T-cell (primary cell): ENCODE measurements at places on chromosomes 12 and 14.

- no peak for DNase-seq
Measured at GRCh38 chr14:58243790-58244555, 670 bp upstream of the PSMA3 start.

DNA sequence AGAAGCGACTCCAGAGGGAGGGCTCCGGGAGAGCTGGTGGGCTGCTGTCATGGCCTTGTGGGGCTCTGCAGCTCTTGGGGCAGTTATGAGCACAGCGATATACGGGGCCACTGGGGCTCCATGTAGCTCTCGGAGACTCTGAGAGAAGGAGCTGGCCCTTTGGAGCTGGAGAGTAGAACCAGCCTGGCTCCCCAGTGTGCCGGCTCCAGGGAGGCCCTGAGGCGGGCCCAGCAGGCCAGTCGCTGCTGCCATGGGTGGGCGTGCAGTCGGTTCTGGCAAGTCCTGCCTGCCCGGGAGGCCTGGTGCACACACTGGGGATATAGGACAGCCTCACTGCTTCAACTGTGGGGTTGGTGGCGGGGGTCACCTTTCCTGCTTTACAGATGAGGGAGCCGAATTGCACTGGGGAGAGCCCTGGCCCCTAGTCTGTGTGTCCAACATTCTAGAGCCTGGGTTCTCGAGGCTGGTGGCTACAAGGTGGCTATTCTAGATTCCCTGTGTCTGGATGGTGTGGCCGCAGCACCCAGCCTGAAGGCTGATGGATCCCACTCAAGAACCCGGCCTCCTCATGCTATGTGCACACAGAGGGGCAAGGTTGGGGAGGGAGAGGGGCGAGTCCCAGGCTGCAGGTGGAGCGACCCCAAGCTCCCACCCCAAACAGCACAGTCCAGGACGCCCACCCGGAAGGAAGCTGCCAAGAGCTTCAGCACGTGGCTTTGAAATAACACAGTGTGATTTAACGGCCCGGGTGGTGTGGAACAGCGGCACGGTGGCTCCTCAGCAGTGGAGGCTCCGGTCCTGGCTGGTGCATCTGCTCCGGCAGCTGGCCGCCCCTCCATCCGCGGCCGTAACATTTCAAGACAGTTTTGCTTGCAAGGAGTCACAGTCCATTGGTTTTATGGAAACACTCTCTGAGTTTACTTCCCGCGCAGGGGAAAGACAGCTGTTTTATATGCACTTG lies 188.3 kb upstream of the C14orf180 start:
- peak; percentile 10 for DNase-seq

- DNase-seq, result no peak
Measured at GRCh38 chr14:35380794-35381193, 23.8 kb downstream of the NFKBIA start.

DNA sequence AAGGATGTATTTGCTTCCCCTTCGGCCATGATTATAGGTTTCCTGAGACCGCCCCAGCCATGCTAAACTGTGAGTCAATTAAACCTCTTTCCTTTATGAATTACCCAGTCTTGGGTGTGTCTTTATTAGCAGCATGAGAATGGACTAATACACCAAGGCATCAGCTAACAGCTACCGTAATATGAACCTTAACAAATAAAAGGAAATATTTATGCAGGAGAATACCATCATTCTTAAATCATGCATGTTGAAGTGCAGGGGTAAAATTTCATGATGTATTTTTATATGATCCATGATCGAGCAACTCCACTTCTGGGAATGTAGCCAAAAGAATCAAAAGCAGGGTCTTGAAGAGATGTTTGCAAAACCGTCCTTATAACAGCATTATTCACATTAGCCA lies 379.0 kb downstream of the NPAS3 start:
- no peak for DNase-seq

GRCh38 chr14:73655851-73656250 lies 11.1 kb downstream of the DNAL1 start:
- DNase-seq, result no peak

DNA sequence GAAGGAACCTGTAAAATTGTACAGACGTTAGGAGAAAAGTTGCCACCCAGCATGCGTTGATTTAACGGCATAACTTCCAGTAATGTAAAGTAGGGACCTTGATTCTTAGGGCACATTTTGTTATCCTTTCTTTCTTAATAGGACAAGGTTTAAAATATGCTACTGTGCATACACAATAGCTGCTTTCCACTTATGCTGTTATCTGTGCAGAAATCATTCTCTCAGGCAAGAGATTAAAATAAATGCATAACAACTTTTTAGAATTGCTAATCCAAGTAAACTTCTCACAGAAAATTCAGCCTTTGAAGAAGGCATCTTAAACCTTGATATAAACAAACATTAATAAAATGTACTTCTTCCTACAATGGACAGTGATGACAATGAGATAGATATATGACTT lies 16.0 kb upstream of the PTCSC3 start:
- DNase-seq, result no peak

DNA sequence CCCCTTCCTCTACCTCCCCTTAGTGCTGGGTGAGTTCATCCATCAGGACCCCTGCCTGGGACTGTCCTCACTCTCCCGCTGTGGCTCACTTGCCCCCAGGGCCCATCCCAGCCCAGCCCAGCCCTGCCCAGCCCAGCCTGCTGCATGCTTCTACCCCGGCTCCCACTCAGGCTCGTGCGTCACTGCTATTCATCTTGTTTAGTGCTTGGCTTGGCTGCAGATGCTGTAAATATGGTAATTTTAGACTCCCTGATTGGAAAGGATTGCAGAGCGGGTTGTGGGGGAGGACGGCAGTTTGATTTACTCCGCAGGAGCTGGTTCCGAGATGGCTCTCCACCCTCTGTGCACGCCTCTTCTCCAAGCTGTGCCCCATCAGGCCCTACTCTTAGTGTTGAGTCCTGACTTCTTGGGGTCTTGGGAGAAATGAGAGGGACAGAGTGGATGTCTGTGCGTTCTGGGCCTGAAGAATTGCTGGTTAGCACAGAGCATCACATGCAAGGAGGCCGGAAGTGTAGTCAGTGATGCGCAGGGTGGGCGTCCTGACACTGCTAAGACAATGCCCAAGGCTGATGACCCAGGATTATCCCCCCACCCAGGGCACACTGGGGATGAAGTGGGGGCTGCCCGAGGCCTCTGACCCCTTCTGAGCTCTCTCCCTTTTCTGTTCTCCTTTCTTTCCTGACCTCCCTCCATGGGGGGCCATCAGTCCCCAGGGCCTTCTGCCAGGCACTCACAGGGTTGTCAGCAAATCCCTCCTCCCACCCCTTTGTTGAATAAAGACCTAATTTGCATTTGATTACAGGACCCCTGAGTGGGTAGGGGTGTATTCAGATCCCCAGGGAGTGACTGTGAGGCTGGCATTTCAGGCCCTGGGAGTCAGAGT lies 244.4 kb downstream of the ZFP36L1 start:
- DNase-seq, result no peak

- DNase-seq, result no peak
Measured at GRCh38 chr12:4506870-4507269, 31.8 kb upstream of the RAD51AP1 start.

GRCh38 chr12:54054742-54055194 lies 1.1 kb downstream of the HOXC4 start:
- DNase-seq, result no peak

DNA sequence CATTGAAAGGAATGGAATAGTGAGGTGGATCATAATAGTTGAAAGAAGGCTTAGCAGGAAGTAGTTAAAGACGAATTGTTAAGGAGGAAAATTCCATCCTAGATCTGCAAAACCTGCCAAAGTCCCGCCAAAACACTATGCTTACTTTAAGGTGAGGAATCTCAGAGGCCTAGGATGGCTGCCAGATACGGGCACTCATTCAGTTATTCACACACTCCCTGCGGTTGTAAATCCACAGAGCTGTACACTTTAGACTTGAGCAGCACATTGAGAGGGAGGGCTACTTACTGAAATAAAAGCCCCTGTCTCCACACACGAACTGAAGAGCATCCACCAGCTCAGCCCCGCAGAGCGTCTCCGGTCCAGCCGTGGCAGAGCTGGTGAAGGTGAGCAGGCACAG lies 5.0 kb downstream of the IGF1 start:
- DNase-seq, result no peak

GRCh38 chr14:89265234-89265633 lies 151.8 kb downstream of the FOXN3 start:
- DNase-seq, result no peak

GRCh38 chr12:6336889-6337853 lies 4.7 kb downstream of the TNFRSF1A start:
- peak; percentile 44 for DNase-seq

- no peak for DNase-seq
Measured at GRCh38 chr14:31895646-31896045, 181.5 kb upstream of the ARHGAP5 start.

DNA sequence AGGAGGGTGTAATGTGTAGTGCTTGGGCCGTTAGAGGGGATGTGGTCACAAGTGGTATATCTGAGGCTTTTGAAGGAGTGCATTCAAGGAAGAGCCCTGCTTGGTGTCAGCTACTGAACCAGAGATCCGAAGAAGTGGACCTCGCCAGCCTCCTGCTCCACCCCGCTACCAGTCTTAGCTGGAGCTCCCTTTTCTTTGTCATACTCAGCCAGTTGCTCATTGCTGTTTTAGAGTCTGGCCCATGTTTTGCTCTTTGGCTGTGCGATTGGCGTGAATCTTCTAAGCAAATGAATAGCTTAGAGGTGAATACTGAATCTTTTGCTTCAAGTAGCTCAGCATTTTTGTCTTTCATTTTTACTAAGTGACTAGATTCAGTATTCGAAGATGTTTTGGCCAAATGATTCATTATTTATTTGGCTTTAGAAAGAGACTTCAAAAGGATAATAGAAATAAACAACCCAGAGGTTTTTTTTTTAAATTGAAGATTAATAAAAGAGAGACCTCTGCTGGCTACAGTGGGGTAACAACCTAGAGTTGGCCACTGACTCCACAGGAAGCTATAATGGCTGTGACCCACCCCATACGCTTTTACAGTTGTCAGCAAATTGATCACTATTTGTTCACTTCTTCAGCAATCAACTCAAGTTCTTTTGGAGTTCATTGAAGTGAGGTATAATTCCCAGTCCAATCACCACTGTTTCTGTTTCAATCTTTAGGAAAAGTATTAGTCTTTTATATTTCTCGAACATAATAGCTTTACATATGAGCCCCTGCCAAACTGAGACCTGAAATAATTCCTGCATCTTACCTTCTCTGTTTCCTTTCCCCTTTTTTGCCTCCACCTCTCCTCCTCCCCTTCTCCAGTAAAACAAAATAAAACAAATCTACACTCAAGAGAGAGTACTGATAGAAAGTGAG lies 19.9 kb downstream of the CDKN1B start:
- DNase-seq, result peak; percentile 77

- no peak for DNase-seq
Measured at GRCh38 chr12:2895511-2895910, 4.8 kb downstream of the TULP3 start.

- DNase-seq, result no peak
Measured at GRCh38 chr14:74649673-74650072, 37.6 kb upstream of the LTBP2 start.

- no peak for DNase-seq
Measured at GRCh38 chr14:80364274-80364673, 153.0 kb upstream of the DIO2 start.

DNA sequence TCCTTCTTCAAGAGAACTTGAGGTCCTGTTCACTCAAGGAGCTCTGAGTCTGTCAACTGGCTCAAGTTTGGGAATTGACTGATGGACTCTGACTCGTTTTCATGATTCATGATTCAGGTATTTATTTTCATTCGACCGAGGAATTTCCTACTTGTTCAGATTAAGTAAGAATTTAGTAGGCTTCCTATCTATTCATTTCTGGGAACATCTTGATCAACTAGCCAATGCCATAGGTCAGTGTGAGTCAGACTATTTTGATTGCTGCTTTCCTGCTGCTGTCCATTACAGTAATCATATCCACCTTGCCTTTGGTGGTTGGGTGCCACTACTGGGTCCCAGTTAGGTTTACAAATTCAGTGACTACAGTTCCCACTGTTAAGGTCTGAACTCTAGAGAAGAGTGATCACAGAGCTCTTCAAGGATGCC lies 6.1 kb downstream of the FAM186A start:
- DNase-seq, result no peak

GRCh38 chr12:122147514-122148290 lies 26.3 kb downstream of the IL31 start:
- no peak for DNase-seq

DNA sequence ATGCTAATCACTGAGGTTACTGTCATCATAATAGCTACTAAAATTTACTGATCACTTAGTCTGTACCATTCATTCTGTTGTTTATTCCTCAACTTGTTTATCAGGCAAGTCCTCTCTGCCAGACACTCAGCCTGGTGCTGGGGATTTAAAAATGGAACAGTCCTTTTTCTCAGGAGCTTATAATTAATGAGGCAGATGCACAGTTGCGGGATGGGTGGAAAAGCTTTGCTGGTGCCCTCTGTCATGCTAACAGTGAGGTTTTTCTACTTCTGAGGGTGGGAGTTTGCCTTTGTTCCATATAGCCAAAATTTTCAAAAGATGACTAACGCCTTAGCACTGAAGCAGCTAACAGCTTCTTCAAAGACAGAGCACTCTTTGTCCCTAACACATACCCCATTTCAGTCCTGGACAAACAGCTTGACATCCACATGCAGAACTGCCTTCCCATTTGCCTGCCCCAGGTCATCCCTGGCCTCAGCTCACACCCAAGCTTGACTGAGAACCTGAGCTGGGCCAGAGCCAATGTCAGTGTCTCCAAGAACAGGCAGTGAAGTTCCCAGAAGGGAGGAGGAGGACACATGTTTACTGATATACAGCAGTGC lies 30.8 kb upstream of the HSPB8 start:
- DNase-seq, result no peak

DNA sequence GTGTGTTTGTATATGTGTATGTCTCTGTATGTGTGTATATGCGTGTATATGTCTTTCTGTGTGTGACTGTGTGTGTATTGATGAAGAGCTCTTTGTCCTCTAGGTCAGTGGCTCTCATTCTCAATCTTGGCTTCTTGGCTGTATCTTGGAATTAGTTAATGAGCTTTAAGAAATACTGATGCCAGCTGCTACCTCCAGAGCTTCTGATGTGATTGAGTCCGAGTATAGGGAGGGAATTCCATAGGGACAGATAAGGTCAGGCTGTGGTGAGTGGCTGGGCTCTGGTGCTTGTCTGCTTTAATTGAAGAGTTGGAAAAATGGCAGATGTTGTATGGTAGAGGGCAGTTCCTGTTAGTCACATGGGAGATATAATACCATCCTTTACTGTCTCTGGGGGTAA lies 140.1 kb downstream of the C12orf75 start:
- no peak for DNase-seq

DNA sequence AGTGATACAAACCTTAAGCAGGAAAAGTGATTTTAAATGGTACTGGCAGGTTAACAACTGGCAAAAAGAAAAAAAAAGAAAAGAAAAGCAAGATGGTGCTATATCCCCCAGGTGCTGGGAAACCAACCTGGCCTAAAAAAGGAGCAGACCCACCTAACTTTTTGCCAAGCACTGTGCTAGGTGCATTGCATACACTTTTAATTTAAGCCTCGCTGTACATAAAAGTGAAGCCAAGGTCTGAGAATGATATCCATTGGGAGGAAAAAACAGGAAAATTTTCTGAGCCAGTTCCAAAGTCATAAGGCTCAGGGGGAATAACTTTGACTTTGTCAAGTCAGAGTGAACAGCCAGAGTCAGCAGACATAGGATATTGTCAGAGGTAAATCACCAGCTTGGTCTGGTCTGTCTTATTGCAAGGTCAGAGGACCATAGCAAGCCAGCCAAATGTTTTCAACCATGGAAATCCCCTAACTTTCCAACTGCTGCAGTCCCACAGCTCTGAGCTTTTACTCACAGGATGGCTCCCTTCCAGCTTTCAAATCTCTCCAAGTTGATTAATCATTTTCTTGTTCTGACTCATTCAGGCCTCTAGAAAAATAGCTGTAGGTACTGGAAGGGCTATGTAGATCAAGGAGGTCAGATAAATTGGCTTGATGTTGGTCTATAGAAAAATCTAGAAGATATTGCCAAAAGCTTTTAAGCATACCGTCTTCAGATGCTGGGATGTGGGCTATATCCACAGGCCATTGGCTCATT lies 412.9 kb downstream of the RAD51B start:
- DNase-seq, result no peak
